DMS53 (cell line): ENCODE measurements at places on chromosomes 4 and X.
A peak's percentile ranks its signal among the peaks of the same experiment; 100 is the strongest.

GRCh38 chrX:64456828-64457227 lies 61.6 kb upstream of the MTMR8 start:
- DNase-seq, result no peak

DNA sequence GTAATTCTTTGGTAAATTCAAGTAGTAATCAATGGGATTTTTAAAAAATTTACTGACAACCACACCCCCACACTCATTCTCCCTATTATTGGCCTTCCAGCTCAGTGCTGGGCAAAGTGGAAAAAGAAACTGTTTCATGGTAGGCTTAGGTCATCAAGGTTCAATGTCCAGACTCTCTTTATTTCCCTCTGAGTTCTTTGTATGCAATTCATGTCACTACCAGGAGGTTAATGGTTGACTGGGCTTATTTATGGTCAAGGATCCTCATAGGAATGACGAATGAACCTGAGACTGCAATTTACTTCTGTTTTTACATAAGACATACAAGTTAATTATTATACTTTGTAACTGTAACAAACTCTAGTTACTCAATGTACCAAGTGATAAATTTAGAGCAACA lies 403.2 kb downstream of the KLHL13 start:
- DNase-seq, result peak; percentile 47

DNA sequence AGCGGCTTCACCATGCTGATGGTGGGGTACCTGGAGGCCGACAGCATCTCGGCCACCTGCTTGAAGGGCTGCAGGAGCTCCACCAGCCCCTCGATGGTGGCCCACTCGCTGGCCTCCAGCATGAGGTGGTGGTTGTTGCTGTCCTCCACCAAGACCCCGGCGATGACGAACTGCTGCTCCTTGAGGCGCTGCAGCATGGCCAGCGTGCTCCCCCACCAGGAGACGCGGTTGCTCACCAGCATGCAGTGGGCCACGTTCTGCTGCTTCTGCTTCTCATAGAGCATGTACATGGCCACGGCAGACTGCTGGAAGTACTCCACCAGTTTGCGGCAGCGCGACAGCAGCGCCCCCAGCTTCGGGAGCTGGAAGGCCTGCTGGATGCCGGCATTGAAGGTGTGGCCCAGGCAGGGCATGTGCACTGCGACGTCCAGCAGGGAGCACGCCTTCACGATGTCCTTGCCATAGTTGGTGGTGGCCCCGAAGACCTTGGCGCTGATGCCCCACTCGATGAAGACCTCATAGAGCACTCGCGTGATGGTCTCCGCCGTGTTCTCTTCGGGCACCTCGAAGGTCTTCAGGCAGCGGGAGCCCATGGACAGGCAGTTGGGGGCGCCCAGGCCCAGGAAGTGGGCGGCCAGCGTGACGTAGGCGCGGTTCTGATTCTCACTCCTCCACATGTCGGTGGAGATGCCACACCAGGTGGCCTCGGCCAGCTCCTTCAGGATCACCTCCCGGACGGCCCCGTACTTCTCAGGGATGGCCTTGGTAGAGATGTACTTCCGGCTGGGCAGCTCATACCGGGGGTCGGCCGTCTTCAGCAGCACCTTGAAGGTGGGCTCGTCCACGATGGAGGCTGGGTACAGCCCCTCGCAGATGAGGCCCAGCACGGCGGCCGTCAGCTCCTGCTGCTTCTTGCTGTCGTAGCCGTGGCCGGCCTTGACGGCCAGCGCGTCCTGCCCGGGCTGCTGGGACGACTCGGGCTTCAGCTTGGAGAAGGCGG lies 11.0 kb downstream of the DHRSX start:
- no peak for DNase-seq

DNA sequence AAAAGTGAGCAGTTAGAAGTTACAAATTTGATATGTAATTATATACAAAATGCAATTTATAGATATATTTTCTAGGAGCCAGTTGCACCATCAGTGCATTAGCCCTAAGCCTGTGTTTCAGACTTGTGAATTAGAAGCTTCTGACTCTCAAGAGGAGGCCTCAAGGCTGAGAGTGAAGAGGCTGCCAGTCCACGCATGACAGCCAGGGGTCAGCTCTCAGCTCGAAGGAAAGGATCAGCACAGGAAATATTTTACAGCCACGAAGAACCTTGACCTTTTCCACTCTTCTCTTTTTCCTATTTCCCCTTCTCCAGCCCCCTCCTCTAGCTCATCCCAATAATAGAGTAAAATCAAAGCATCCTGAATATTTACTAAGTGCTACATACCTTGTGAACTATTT lies 642.4 kb downstream of the TRIML1 start:
- DNase-seq, result peak; percentile 67

- no peak for DNase-seq
Observed at GRCh38 chr4:118801895-118802575, 33.9 kb downstream of the SEC24D start.

- DNase-seq, result peak; percentile 68
Observed at GRCh38 chr4:41957634-41958033, 22.4 kb downstream of the TMEM33 start.

DNA sequence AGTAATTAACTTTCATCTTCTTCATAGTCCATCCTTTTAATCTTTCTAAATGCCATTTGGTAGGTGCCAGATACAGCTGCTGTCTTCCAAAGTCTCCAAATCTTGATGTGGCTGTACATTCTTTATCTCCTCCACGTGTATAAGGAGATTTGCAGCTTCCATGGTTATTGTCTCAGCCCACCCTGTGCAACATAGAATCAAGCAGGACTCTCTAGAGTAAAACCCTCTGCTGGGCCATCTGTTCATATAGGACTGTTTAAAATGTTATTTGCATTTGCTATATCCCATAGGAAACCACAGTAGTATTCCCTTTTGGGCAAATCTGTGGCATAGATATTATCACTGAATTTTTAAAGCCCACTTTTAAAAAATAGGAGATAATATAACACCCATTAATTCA lies 527.2 kb upstream of the EPHA5 start:
- no peak for DNase-seq

- peak; percentile 46 for DNase-seq
Observed at GRCh38 chr4:42216664-42217063, 64.2 kb upstream of the BEND4 start.

- no peak for DNase-seq
Observed at GRCh38 chr4:80412322-80412721, 76.8 kb downstream of the CFAP299 start.

DNA sequence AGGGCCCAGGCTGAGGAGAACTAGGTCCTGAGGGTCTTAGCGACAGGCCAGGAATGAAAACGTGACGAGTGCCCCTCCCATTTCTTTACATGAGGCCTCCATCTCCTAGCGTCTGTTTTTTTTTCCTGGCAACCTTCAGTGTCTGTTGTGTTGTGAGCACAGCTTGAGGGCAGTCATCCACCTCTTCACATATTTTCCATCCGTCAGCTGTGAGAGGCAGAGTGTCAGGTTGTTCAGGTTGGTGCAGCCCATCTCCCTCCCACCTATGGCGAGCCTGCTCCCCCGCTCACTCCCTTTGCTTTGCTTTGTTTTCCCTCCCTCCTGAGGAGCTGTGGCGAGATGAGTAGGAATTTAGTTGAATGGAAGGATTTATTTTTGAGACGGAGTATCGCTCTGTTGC lies 51.7 kb upstream of the CHRNA9 start:
- no peak for DNase-seq

GRCh38 chrX:139112432-139112831 lies 400.9 kb upstream of the FGF13 start:
- DNase-seq, result no peak

DNA sequence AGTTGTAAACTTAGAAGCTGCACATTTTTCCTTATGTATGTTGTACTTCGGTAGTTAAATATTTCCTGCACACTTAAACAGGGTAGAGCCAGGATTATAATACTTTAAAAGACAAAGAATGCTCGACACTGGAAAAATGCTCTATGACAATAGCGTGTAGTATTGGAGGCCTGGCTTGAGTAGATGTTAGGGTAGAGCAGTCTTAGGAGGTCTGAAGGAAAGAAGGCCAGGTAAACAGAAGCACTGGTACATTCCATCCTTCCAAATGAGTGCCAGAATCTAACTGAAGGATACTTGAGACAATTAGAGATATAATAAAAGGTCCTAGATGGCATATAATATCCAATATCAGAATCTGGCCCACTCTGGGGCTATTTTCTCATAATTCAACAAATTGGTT lies 42.3 kb downstream of the ATXN3L start:
- DNase-seq, result no peak

GRCh38 chrX:78527263-78527662 lies 131.9 kb downstream of the RTL3 start:
- DNase-seq, result no peak

DNA sequence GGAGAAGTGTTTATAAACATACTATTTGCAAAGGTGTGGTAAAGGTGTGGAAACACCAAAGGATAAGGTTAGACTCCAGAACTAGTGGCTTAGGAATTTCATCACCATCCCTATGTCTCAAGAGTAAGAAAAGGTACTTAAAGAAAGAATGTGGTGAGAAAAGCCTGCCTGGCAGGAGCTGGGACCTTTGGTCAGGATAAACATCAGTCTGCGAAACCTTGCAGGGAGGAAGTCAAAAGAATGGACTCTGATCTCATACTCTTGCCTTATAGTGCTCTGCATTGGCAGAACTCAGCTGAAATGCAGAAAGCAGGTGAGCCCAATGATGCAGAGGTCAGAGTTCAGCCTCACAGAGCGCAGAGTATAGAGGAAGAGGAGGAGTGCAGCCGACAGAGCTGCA lies 97.2 kb upstream of the NR3C2 start:
- DNase-seq, result no peak

GRCh38 chr4:39169426-39169825 lies 12.9 kb upstream of the WDR19 start:
- DNase-seq, result no peak

GRCh38 chr4:77443941-77444340 lies 161.7 kb upstream of the CXCL13 start:
- no peak for DNase-seq

- DNase-seq, result no peak
Observed at GRCh38 chr4:155889031-155889793, 14.3 kb upstream of the TDO2 start.
